ENCODE measurements at places on chromosomes 12 and 14. TPM values are rescaled to one million over a fixed set of nuclear protein-coding genes. Genes with fewer than 3 reads are reported as not detected.

- H3K27ac ChIP-seq, result peak overlapping the region; percentile 34
- H3K36me3 ChIP-seq, result no peaks in the 10 kb centered on the region
- DNase-seq, result no peak
- H3K27me3 ChIP-seq, result no peaks in the 10 kb centered on the region
- H3K4me3 ChIP-seq, result no peak overlapping the region
These were observed 10.9 kb upstream of the LGMN start for GRCh38 chr14:92759300-92759678.

GRCh38 chr12:109999983-110000505 is 814 bp downstream of the ANKRD13A start:
- peaks cover 29% of the 10 kb centered on the region for H3K4me1 ChIP-seq
- no peaks in the 10 kb centered on the region for H3K27me3 ChIP-seq
- H3K27ac ChIP-seq, result peak overlapping the region; percentile 99
- DNase-seq, result no peak
- peaks cover 5% of the 10 kb centered on the region for H3K36me3 ChIP-seq

- no peak overlapping the region for H3K27ac ChIP-seq
- peaks cover 34% of the 10 kb centered on the region for H3K4me1 ChIP-seq
- H3K4me3 ChIP-seq, result no peak overlapping the region
- H3K36me3 ChIP-seq, result no peaks in the 10 kb centered on the region
- H3K27me3 ChIP-seq, result no peaks in the 10 kb centered on the region
- no peak for DNase-seq
These were observed 56.8 kb downstream of the PAPLN start for GRCh38 chr14:73293782-73294781.

Gene TTC6
- total RNA-seq, result not detected
